Stimulated activated CD4-positive, alpha-beta T cell treated with anti-CD3 and anti-CD28 coated beads, Interleukin-4, amount 100 ng/mL, for 24 hours (primary cell): ENCODE measurements at places on chromosomes 2 and 18.

- peak; percentile 54 for DNase-seq
These were observed 97.2 kb downstream of the INSIG2 start for GRCh38 chr2:118185210-118186109.

- DNase-seq = no peak
These were observed 127.5 kb upstream of the GAREM1 start for GRCh38 chr18:32598144-32598543.

GRCh38 chr18:47560723-47561715 lies 309.6 kb upstream of the SKOR2 start:
- no peak for DNase-seq

DNA sequence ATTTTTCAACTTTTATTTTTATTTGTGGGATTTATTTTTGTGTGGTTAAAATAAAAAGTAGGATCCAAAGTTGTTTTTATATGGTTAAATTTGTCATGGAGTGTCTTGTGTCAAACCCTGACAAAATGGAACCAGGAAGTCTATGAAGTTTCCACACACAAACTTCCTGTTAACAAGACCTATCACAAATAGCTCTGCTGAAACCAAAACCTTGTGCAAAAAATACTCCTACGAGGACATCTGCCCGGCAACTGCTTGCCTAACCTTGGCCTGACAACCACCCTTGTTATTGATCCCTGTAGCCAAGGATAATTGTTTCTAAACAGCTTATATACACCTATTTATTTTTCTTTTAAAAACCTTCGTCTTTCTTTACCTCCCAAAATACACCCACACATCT lies 389.6 kb downstream of the TRIB2 start:
- no peak for DNase-seq

- DNase-seq = no peak
These were observed 287.1 kb upstream of the ATP5MC3 start for GRCh38 chr2:175468431-175469098.

DNA sequence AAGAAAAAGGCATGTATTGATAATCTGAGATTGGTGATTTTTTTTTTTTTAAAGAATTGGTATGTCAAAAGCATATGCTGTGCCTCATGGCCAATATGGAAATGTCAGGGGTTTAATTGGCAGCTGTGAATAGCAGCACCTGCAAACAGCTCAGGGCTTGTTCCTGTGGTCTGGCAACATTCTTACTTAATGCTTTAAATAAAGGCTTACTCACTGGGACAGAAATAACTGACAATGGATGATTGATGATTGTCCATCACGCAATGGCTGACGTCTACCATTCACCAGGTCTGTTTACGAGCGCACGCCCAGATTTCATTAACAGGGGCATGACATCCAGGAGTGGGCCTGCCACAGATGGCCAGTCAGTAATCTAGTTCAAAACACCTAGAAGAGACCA lies 66.7 kb downstream of the ETAA1 start:
- no peak for DNase-seq

GRCh38 chr18:56825321-56825720 lies 174.2 kb downstream of the WDR7 start:
- no peak for DNase-seq

GRCh38 chr18:65423776-65424175 lies 327.0 kb upstream of the CDH7 start:
- no peak for DNase-seq

DNA sequence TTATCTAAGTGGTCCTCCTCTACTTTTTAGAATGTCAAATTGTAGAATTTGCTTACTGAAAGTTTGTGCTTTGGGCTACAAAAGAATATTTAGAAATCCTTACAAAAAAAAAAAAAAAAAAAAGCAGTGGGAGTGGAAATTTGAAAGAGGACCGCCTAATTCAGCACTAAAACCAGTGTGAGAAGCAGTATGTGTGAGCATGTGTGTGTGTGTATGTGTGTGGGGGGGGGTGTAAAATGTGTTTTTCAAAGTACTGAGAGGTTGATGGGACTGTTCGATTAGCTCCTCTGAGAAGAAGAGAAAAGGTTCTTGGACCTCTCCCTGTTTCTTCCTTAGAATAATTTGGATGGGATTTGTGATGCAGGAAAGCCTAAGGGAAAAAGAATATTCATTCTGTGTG lies at the start of gene VIT:
TSS of gene VIT (plus strand) at position 175 of the 400 bp plus-strand sequence. CDS start 19,664 bp downstream, outside the sequence.
- no peak for DNase-seq

- DNase-seq = no peak
These were observed 105.3 kb downstream of the COMMD1 start for GRCh38 chr2:62010632-62011256.

- DNase-seq = no peak
These were observed 316.2 kb upstream of the THSD7B start for GRCh38 chr2:136448986-136449780.

DNA sequence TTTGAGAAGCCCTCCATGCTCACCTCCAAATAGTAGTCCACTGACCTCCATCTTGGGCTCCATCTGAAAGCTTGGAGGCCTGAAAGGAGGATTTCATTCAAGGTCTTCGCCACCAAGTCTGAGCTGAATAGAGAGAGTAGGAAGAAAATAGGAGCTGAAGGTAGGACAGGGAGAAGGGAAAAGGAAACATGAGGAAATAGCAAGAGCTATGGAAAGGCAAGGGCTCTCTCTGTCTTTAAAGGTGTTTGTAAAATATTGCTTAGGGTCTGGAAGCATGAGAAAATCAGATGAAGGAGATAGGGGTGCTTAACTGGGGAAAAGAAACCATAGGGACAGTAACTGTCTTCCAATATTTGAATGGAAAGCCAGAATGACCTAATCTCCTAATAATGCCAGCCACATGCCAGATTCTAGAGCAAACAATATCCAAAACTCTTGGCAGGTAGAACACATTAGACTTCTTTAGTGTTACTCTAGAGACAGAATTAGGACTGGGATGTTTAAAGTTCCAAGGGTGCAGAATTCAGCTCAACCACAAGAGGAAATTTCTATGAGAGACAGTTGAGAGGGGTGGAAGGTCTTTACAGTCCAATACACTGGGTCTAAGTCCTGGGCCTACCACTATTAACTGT lies 67.4 kb downstream of the NAB1 start:
- DNase-seq = no peak

- DNase-seq = no peak
These were observed 736.6 kb upstream of the HS6ST1 start for GRCh38 chr2:129055242-129055641.

- no peak for DNase-seq
These were observed 15.9 kb upstream of the TXNDC2 start for GRCh38 chr18:9869715-9870430.

- DNase-seq = no peak
These were observed 149.2 kb upstream of the KLHL29 start for GRCh38 chr2:23235736-23236135.

DNA sequence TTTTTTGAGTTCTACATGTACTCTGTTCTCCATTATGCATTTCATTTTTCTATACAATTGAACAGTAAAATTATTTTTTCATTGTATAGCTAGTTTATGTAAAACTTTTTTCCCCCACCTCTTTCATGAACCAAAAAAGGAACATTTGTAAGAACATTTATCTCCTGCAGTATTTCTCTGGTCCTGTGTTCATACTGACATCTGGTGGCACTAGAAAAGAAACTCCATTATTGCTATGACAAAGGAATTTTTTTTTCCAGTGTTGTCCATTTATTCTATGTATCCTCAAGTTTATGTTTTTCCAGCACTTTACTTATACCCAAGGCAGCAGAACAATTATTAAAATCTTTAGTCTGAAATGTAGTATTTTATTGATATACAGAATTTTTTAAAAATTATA lies 27.4 kb upstream of the CHAC2 start:
- no peak for DNase-seq

DNA sequence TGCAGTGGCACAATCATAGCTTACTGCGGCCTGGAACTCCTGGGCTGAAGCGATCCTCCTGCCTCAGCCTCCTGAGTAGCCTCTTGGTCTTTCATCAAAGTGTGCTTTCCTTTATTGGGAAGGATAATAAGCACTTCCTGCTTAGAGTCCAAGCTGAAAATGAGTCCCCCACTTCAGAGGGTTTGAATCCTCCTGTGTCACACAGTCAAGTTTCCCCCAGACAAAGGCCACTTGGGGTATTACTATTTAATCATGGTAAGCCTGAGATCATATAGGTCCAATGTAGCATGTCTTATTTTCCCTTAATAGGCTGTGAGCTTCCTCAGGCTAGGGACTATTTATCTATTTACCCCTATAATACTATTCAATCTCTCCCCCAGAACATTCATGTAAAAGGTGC lies 11.4 kb upstream of the KIAA2012 start:
- no peak for DNase-seq

DNA sequence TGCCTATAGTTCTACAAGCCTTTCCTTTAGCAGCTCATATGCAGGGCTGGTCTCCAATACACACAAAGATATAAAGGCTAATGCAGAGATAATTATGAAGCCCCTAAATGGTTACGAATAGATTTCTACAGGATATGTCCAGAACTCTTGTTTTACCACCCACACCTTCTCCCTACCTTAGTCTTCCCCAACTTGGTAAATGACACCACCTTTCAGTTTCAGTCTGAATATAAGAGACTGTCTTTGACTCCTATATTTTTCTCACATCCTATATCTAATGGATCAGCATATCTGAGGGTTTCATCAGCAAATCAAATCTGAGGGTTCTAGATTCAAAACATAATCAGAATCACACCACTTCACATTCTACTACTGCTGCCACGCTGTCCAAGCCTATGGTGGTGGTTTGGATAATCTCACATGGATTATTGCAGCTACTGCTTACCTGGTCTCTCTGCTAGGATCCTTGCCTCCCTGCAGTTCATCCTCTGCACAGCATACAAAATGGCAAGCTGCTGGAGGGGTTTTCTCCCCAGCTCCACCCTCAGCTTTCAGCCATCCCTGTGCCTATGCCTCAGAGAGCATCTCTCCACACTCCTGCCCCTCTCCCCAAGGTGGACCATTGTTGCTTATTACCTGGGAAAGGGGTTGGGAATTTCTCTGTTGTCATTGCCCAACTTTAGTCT lies 178.0 kb upstream of the SPOPL start:
- DNase-seq = no peak

- DNase-seq = no peak
These were observed 53.8 kb downstream of the TGOLN2 start for GRCh38 chr2:85273738-85274731.

- DNase-seq = no peak
These were observed 157.1 kb upstream of the SCN7A start for GRCh38 chr2:166651080-166651675.

DNA sequence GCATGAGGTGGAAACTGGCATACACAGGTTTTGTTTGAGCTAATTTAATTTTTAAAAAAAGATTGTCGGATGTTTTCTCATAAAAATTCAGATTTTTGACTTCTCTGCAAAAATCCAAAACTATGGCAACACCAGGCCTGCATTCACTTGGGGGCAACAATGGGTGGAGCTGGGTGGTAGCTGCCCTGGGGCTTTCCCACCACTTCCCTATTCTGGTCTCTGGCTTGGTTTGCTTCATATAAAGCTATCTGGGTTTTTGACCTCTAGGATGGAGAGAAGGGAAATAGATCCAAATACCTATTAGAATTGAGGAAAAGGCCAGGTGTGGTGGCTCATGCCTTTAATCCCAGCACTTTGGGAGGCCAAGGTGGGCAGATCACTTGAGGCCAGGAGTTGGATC lies 5.5 kb upstream of the CYP27A1 start:
- no peak for DNase-seq

GRCh38 chr2:57333221-57333620 lies 713.4 kb upstream of the VRK2 start:
- DNase-seq = no peak

DNA sequence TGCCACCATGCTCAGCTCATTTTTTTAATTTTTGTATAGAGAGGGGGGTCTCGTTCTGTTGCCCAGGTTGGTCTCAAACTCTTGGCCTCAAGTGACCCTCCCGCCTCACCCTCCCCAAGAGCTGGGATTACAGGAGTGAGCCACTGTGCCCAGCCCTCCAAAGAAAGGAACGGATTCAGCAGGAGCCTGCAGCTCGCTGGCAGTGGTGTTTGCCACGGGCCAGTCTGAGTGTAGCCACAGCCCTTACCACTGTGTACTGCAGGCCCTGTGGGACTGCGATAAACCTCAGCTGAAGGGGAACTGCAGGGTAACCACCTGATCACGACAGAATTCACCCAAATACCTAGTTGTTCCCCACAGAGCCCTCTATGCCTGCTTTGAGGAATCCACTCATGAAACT lies 6.8 kb downstream of the COPS9 start:
- no peak for DNase-seq

DNA sequence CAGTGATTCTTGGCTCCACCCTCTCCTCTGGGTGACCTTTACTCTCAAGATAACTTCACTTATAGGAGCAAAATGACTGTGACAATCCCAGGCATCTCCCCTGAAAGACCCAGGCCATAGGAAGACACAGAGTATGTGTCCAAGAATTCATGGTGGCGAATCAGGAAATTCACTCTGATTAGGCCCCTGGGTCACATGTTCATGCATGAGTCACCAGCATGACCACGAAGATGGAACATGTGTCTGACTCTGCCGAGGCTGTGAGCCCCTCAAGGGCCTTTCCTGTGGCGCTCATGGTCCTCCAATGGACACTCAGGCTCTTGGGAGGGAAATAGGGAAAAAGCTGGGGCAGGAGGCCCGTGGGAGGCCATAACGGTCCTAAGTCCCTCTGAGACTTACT lies 74.0 kb upstream of the TEX51 start:
- DNase-seq = no peak

DNA sequence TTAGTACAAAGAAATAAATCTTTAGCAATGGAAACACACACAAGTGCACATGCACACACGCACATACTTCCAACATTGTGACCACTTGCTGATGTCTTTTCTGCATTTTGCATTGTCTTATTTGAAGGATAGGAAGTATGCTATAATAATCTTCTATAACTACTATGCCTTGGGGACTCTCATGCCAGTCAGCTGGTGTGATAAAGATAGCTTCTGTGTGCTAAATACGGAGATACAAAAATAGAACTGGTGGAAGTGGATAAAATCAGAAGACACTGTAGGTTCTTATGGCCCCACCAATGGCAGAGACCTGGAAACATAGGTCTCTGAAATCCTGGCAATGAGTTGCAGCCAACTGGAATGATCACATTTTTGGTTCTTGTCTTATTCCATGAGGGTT lies 31.5 kb upstream of the RASGRP3 start:
- no peak for DNase-seq

- no peak for DNase-seq
These were observed 101.6 kb upstream of the TTN start for GRCh38 chr2:178908810-178909209.

GRCh38 chr2:161223139-161223732 lies 63.0 kb downstream of the TANK start:
- DNase-seq = peak; percentile 32

DNA sequence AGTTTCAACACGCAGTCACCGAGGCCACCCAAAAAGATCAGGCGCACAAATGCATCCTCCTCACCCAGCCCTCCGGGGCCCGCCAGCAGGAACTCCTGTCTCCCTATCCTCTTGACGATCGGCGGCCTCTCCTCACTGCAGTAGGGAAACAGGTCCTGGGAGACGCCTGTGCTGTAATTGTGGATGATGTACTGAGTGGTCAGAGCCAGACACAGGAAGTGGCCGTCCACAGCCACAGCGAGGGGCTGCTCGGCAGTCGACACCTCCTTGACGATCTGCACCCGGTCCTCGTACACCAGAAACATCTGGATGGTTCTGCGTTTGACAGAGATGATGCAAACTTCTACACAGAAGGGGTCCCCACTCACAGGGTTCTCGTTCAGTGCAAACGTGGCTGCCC lies 22.0 kb downstream of the TGFBRAP1 start:
- no peak for DNase-seq

- no peak for DNase-seq
These were observed 88.8 kb upstream of the SNTG2 start for GRCh38 chr2:861655-862354.
